Cortex of kidney (tissue), 1 donor: ENCODE measurements at places on chromosomes 2 and 18.

- DNase-seq, result no peak
Measured at GRCh38 chr2:67954093-67954748, 108.6 kb downstream of the C1D start.

- DNase-seq, result no peak
Measured at GRCh38 chr18:56112013-56112749, 524.2 kb upstream of the TCF4 start.

DNA sequence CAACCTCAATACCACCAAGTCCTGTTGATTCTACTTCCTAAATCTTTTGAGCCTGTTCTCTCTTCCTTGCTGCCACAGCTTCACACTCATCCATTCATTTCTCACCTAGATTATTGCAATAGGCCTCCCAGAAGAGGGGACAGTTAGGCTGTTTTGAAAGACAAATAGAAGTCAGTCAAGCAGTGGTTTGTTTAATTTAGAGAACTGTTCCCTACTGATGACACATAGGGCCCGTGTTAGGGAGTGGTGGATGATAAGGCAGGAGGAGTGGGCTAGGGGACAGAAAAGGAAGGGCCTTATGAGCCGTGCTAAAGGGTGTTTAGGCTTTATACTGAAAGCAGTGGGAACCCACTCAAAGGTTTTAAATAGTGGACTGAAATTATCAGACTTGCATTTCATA, 59.6 kb upstream of the ZFP36L2 start:
- DNase-seq, result no peak

DNA sequence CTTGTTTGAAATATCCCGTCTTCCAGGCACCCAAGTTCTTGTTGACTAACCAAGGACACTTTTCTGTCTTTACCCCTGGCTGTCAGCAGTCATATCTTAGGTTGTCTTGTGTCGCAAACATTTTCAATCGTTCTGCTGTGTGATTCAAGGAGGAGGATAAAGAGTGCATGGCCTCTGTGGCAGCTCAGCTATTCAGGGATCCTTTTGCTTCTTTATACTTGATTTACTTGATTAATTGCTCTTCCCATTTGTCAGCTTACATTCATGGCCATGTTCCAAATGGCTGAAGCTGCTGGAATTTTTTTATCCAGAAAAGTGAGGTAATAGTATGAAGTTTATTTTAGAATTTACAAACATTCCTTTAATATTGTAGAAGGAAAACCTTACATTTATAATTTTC, 97.3 kb upstream of the FZD5 start:
- no peak for DNase-seq

GRCh38 chr2:194567661-194568017, 1089.4 kb upstream of the SLC39A10 start:
- no peak for DNase-seq

DNA sequence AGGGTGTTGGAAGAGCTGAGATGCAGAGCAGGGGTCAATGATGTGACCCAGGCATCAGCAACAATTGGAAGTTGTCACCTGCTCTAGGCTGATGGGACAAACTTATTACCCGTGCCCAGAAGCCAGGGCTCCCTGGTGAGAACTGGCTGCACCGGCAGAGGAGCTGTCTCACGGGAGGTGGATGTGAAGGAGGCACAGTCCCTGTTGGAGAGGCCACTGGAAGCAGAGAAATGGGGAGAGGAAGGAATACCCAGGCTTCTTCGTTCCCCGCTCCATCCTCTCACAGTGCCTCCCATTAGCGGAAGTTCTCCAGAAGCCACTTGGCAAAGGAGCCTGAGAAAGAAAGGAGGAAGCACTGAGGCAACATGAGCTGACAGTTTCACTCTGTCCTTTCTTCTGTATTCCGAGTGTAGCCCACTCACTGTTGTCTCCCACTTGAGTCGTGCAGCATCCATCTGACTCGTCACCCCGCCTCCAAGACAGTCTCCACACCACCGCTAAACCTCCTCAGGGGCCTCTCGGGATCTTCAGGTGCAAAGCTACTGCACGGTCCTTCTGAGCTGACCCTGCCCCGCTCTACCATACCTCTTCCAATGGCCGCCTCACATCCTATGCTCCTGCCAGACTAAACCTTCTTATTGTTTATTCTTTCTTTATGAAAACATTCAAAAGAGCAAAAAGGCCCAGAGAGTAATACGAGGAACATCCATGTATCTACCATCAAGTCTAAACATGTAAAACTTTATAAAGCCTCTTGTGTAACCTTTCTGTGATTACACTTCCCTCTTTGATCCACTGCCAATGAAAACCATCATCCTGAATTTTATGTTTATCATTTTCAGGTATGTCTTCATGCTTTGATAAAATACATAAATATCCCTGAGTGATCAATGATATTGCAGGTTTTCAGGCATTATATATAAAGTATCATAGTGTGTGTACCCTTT, 19.1 kb upstream of the AFTPH start:
- no peak for DNase-seq

- no peak for DNase-seq
Measured at GRCh38 chr18:3874581-3874980, 424.6 kb downstream of the TGIF1 start.

- no peak for DNase-seq
Measured at GRCh38 chr2:168583710-168584521, 127.8 kb downstream of the CERS6 start.

- no peak for DNase-seq
Measured at GRCh38 chr2:183666031-183666430, 541.8 kb downstream of the NUP35 start.

GRCh38 chr2:112259509-112260294, 4.9 kb upstream of the ZC3H8 start:
- no peak for DNase-seq

DNA sequence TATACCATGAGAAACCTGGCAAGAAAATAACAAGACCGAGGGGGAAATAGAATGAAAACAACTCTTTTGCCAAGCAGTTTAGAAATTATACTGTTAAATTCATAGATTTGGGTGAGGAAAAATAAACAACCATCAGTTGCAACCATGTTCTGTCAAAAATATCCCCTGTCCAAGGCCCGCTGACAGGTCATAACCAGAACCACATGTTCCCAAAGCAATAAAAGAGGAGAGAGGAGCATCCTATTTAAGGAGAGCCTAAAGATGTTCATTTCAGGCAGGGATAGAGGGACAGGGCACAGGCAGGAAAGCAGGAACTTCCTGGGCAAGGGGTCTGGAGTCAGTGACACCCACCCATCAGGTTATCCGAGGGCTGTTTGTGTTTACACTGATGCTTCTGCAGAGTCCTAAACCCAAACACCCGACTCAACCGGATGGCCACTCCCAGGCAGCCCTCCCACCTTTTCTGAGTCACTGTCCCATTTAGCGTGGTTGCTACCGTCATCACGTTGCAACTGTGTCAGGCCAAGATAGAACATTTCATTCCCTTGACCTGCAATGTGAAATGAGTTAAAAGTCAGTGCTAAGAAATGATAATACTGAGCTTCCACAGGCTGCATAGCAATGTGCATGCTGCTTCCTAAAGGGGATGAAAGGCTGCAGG, 468.3 kb upstream of the RAB12 start:
- no peak for DNase-seq

- DNase-seq, result no peak
Measured at GRCh38 chr18:26700201-26700600, 151.8 kb upstream of the KCTD1 start.

GRCh38 chr2:33477473-33478468, 1.3 kb downstream of the RASGRP3 start:
- no peak for DNase-seq

DNA sequence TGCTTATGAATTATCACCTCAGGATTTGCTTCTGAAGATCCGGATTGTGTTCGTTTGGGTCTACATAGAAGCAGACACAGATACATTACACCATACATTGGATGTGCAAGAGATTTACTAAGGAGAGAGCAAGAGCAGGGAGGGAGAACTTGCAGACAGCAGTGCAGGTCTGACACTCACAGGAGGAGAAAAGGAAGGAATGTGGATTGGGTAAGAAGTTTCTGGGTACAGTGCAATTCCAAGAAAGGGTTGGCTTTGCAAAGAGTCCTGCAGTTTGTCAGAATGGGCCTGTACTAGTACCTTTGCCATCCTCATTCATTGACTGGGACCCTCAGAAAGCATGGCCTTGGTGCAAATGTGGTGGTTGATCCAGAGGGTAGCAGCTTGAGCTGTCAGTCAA, 4.8 kb upstream of the THOC1 start:
- no peak for DNase-seq

- no peak for DNase-seq
Measured at GRCh38 chr2:73985308-73986084, 786 bp downstream of the TET3 start.

DNA sequence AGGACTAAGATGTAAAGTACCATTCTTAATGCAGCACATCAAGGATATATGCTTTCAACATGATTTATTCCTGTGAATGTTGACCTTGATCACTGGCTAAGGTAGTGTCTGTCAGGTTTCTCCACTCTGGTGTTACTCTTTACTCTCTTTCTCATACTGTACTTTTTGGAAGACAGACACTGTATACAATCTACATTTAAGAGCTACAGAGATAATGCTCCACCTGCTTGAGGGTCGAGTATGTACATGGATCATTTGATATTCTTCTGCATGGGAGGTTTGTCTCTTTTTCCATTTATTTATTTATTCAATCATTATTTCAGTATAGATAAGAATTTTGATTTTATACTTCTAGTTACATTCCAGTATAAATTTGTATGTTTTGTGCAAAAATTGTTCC, 199.5 kb upstream of the RGPD4 start:
- DNase-seq, result no peak

DNA sequence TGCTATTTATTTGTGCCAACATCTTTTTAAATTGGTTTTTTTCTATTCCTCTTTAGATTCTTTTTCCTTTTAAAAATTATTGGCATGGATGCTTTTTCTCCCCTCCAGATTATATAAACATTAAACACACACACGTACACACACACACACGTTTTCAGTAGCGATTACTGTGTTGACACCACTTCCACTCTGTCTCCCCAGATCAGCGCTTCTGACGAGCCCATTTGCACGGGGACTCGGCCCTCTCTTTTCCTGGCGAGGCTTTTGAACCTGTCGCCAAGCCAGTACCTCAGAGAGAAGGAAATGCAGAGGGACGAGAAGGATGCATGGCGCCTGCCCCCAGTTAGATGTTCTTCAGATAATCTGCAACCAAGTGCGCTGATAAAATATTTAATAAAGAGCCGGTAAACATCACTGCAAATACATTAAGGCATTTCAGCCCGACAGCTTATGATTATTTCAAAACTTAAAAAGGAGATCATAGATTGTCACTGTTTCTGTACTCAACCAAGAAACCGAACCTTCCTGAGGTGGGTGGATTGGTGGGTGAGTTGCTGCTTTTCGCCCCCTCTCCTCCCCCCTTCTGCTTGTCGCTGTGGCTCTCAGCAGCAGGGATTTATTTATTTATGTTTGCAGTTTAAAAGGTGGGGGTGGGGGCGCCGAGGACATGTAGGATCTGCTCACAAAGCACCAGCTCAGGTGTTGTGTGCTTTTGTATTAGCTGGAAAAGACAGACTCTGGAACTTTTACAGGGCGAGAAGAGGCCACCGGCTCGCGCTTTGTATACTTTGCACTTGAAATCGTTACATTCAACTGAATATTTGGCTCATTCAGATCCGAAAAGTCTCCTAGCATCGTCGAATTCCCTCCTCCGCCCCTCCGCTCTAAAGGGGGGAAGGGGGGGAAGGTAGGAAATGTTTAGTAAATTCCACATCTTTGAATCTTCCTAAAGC, 787 bp upstream of the TBR1 start:
- DNase-seq, result no peak
